ENCODE measurements at places on chromosomes 7 and 10. TPM values are rescaled to one million over a fixed set of nuclear protein-coding genes. Genes with fewer than 3 reads are reported as not detected.

Gene SLC26A4
- total RNA-seq, result not detected

DNA sequence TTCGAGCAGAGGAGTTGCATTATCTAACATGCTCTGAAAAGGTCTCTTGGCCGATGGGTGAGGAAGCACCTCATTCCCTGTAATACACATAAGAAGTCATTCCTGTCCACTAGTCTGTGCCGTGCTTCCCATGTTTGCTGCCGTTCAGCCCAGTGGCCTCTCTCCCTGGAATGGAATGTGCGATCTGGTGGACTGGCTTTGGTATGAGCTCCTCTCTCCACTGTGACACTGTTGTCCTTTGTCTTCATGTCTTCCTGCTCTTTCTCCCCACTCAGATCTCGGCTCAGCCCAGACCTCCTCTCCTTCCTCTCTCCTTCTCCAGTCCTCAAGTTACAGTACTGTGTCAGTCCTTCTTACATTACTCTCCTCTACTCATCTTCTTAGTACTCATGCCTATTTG is 192.8 kb upstream of the KLF6 start:
- no peaks in the 10 kb centered on the region for H3K36me3 ChIP-seq
- H3K4me3 ChIP-seq, result no peak overlapping the region
- no peaks in the 10 kb centered on the region for H3K27me3 ChIP-seq

Gene ADAMTS14
- not detected for total RNA-seq

DNA sequence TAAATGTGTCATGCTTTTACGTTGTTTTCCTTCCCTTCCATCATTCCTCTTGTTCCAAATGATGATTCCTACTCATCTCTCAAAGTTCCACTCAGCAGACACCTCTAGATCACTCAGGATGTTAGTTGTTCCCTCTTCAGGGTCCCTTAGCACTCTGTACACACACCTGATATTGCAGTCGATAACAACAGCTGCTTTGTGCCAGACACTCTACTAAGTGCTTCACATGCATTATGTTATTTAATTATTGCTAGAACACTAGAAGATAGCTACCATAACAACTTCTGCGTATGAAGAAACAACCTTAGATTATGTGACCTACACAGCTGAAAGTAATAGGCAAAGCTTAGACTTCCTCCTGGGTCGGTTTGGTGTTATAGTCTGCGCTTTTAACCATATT is 29.6 kb downstream of the PCBD1 start:
- no peaks in the 10 kb centered on the region for H3K27me3 ChIP-seq
- H3K4me1 ChIP-seq, result no peaks in the 10 kb centered on the region
- H3K4me3 ChIP-seq, result no peak overlapping the region
- peaks cover 8% of the 10 kb centered on the region for H3K36me3 ChIP-seq

Gene PPA1
- 60.4 TPM for total RNA-seq

Gene OR9A2
- not detected for total RNA-seq

Gene DNMBP
- total RNA-seq, result 3.8 TPM

DNA sequence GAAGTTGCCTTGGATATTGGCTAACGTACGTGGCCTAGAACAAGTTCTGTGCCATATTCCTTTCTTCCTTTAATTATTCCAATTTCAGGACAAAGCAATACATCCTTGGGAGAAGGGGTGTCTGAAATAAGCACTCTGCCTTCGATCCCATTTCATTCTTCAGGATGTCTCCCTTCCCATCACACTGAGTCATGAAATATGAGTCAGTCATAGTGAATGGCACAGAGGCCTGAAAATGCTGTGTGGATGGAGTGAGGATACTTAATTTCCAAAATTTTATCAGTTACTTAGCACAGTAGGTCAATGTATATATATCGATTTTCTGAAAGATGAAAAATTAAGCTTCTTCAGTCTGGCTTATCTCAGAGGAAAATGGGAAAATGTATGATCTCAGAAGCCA is 19.5 kb downstream of the EVX1 start:
- H3K27me3 ChIP-seq, result no peaks in the 10 kb centered on the region
- no peaks in the 10 kb centered on the region for H3K36me3 ChIP-seq
- DNase-seq, result no peak
- H3K4me3 ChIP-seq, result no peak overlapping the region
- H3K27ac ChIP-seq, result no peak overlapping the region

DNA sequence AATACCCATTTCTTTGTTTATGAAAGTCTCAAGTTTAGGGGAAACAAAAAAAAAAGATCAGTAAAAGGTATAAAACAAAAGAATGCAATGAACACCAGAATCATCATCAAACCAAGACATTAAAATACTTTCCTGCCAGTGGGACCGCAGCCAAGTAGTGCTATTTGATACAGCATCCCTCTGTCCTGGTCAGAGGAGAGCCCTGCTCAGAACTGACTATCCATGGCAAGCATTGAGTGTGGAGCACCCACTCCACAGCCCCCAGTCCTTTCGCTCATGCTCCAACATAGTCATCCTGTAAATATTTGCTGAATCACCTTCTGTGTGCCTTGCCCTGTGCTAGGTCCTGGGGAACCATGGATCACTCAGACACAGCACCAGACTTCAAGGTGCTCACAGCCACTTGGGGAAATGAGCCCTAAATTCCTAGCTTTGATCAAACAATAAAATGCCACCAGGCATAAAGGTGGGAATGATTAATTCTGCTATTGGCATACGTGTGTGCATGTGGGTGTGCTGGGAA is 213.6 kb upstream of the TBX20 start:
- no peaks in the 10 kb centered on the region for H3K36me3 ChIP-seq
- no peak overlapping the region for H3K4me3 ChIP-seq
- H3K4me1 ChIP-seq, result no peaks in the 10 kb centered on the region
- H3K27ac ChIP-seq, result no peak overlapping the region
- DNase-seq, result no peak

DNA sequence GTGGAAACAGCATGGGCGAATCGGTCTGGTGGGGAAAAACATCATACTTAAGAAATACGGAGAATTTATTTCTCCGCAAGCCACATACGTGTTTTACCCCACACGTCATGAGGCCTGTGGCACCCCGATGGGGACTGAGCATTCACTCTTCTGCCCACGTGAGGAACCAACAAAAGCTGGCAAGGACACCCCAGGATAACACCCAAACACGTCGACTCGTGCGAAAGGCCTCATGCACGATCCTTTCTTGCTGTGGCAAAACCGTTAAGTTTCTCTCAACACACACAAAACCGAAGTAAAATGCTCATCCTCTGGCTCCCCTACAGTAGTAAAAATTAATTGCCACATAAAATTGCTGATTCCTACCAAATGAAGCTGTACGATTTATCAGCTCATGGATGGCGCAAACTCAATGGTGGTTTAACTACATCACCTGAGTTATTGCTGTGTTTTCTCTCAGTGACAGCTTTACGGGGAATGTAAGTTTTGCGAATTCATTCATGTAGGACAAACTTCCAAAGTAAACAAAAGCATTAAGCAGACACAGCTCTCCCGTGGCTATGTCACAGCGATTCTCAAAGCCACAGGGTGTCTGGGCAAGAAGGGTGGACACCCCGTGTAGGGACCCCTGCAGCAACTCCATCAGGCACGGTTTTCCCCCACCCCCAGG is 97.0 kb downstream of the CTBP2 start:
- H3K36me3 ChIP-seq, result no peaks in the 10 kb centered on the region
- no peak overlapping the region for H3K4me3 ChIP-seq
- H3K4me1 ChIP-seq, result peaks cover 19% of the 10 kb centered on the region
- DNase-seq, result no peak
- H3K27me3 ChIP-seq, result no peaks in the 10 kb centered on the region

GRCh38 chr7:160958-161725 is 31.2 kb upstream of the FAM20C start:
- H3K4me1 ChIP-seq, result no peaks in the 10 kb centered on the region
- H3K27ac ChIP-seq, result no peak overlapping the region
- no peak for DNase-seq
- H3K27me3 ChIP-seq, result no peaks in the 10 kb centered on the region

DNA sequence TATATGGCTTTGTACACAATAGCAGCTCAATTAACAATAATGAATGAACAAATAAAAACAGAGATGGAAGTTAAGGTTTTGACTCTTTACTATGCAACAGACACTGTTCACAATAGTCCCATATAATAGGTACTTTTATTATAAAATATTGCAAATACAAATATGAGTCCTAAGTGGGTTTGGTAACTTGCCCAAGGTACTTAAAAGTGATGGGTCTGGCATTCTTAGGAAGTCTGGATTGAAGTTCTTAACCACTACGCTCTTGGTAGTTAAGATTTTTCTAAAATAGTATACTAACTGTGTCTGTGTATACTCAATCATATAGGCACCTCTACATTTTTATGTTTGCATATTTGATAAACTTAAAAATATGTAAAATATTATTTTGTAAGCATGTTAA is 55.5 kb downstream of the HGF start:
- H3K27me3 ChIP-seq, result no peaks in the 10 kb centered on the region
- DNase-seq, result no peak
- H3K36me3 ChIP-seq, result no peaks in the 10 kb centered on the region
- no peaks in the 10 kb centered on the region for H3K4me1 ChIP-seq

Gene TMEM178B
- total RNA-seq, result 0.76 TPM

- H3K36me3 ChIP-seq, result no peaks in the 10 kb centered on the region
- no peaks in the 10 kb centered on the region for H3K27me3 ChIP-seq
- no peak for DNase-seq
Measured at GRCh38 chr7:13106513-13106912, 419.1 kb downstream of the ARL4A start.

DNA sequence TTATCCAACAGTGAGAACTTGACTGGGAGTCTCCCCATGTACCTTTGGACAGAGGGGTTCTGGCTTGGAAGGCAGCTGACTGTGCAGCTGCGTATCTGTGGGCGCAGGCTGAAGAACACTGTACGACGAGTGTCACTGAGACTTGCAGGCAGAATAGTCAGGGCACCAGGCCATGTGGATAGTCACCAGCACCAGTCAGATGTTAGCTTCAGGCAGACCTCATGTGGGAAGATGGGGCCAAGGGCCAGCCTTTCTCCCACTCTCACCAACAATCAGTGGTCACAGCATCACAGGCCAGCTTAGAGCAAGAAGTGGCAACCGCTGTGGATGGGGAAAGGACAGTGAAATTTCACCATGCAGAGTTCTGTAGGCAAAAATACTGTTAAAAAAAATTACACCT is 43.4 kb upstream of the GJD4 start:
- peaks cover 11% of the 10 kb centered on the region for H3K36me3 ChIP-seq
- H3K4me3 ChIP-seq, result no peak overlapping the region
- no peak overlapping the region for H3K27ac ChIP-seq
- H3K4me1 ChIP-seq, result no peaks in the 10 kb centered on the region
- no peak for DNase-seq

- peaks cover 40% of the 10 kb centered on the region for H3K4me1 ChIP-seq
- no peak overlapping the region for H3K4me3 ChIP-seq
- H3K36me3 ChIP-seq, result no peaks in the 10 kb centered on the region
- no peak for DNase-seq
- no peaks in the 10 kb centered on the region for H3K27me3 ChIP-seq
- no peak overlapping the region for H3K27ac ChIP-seq
Measured at GRCh38 chr10:32979041-32979440, 21.0 kb upstream of the ITGB1 start.

DNA sequence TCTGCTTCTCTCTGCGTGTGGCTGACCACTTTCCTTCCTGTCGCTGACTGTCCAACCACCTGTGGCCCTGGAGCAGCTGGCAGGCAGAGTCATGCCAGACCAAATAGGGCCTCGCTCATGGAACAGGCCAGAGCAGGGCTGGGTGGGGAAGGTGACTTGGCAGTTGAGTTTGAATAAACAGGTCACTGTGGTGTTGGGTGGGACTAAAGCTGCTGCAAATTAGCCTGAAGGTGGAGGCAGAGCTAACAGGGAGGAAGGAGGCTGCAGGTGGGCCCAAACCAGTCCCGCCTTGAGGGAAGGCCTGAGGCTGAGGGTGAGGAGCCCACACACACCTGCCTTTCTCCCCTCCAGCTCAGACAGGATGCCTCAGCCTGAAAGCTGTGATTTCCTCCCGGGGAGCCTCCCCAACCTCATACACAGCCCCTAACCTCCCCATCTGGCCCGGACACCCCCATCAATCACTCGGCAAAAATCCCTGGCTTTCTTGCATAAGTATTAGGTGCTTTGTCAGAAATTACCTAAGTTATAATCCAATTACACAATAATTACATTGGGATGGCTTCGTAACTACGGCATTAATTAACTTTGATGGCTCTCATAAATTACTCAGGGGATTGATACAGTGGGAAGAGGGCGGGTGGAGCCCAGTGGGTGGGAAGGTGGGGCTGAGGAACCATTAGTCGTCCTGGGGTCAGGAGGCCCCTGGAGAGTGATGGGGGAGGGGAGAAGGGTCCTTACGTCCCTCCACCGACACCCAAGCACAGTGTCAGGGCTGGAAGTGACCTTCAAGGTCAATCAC is 97.7 kb upstream of the PCBD1 start:
- H3K27ac ChIP-seq, result no peak overlapping the region

- H3K4me1 ChIP-seq, result peaks cover 56% of the 10 kb centered on the region
- H3K27me3 ChIP-seq, result no peaks in the 10 kb centered on the region
- H3K27ac ChIP-seq, result no peak overlapping the region
- H3K4me3 ChIP-seq, result no peak overlapping the region
Measured at GRCh38 chr10:84352251-84352842, 24.0 kb downstream of the CCSER2 start.

- H3K27ac ChIP-seq, result no peak overlapping the region
- no peaks in the 10 kb centered on the region for H3K4me1 ChIP-seq
- H3K27me3 ChIP-seq, result no peaks in the 10 kb centered on the region
- DNase-seq, result no peak
Measured at GRCh38 chr10:61136139-61136538, 192.2 kb upstream of the RHOBTB1 start.

DNA sequence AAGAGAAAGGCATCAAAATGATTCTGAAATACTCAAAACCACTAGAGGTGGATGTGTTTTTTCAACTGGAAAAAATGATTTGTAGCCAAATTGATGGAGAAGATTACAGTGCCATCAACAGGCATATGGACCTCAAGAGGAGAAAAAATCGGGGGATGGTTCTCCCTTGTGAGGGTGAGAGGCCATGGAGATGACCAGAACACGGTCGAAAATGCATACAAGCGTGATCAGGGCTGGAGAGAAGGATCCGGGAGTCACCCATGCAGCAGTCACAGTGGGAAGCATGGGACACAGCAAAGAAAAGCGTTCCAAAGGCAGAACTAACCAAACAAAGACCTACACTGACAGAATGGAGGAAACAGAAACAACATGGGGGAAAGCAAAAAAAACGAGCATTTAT is 80.3 kb downstream of the SLC37A3 start:
- no peak overlapping the region for H3K27ac ChIP-seq
- no peak overlapping the region for H3K4me3 ChIP-seq
- no peaks in the 10 kb centered on the region for H3K27me3 ChIP-seq
- H3K4me1 ChIP-seq, result no peaks in the 10 kb centered on the region
- no peaks in the 10 kb centered on the region for H3K36me3 ChIP-seq

DNA sequence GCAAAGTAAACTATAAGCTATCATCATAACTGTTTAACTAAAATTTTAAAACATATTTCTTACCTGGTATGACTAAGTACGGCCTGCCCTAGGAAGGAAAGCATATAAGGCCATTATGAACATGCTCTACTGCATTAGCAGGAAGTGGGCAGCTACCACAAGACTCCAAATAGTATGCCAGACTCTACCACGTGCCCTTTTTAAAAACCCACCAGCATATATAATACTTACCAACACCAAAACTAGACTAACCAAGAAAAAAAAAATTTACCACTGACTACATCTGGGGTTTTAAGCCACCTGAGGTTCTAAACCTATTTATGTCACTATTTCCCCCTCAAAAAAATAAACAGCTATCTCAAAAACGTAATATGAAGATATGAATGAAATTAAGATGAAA is 30.1 kb downstream of the NUDCD3 start:
- H3K36me3 ChIP-seq, result peaks cover 2% of the 10 kb centered on the region
- peak; percentile 87 for DNase-seq

All from CD4-positive, alpha-beta memory T cell (primary cell).